ENCODE measurements at places on chromosomes 16 and 17. TPM values are rescaled to one million over a fixed set of nuclear protein-coding genes. Genes with fewer than 3 reads are reported as not detected.

DNA sequence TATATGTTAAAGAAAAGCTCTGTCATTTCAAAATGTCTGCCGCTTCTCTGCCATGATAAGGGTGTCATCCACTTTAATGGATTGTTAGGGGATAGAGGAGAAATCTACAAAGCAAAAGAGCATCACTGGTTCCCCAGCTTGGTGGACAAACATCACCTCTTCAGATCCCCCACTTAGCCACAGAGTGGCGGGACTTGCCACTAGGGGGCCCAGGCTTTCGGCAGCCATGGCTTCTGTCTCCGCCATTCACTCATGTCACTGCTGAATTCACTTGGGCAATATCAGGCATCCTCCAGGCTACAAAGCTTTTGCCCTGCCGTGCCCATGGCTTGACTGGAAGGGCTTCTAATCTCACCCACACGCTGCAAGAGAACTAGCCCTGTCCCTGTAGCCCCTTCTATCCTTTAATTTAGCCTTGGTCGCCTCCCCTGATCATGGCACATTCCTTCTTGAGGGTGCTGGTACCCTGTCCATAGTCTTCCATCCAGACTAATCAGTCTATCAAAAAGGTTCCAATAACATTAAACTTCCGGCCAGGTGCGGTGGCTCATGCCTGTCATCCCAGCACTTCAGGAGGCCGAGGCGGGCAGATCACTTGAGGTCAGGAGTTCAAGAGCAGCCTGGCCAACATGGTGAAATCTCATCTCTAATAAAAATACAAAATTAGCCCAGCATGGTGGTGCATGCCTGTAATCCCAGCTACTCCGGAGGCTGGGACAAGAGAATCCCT is 34.7 kb downstream of the SBK1 start:
- peak; percentile 59 for DNase-seq

DNA sequence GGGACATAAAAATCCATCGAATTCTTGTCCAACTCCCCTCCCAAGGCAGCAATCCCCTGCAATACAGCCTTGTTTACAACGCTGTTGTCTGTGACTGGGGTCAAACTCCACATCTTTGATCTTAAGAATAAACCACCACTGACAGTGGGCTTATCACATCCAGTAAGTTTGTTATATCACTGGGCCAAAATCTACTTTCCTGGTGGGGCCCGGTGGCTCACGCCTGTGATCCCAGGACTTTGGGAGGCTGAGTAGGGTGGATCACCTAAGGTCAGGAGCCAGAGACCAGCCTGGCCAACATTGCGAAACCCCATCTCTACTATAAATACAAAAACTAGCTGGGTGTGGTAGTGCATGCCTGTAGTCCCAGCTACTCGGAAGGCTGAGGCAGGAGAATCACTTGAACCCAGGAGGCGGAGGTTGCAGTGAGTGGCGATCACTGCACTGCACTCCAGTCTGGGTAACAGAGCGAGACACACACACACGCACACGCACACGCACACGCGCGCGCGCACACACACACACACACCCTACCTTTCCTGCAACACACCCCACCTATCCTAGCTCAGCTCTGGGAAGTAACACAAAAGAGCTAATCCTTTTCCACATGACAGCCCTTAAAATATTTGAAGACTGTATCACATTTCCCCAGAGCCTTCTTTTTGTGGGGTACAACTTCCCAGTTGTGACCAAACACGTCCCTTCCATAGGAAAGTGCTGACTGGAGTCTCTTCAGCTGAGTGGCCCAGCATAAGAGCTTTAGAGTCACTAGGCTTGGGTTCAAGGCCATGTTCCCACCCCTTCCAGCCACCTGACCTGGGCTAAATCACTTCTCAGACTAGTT is 20.9 kb upstream of the ABCC1 start:
- no peak for DNase-seq

GRCh38 chr17:29619251-29619650 is 3.5 kb downstream of the CORO6 start:
- no peak for DNase-seq

DNA sequence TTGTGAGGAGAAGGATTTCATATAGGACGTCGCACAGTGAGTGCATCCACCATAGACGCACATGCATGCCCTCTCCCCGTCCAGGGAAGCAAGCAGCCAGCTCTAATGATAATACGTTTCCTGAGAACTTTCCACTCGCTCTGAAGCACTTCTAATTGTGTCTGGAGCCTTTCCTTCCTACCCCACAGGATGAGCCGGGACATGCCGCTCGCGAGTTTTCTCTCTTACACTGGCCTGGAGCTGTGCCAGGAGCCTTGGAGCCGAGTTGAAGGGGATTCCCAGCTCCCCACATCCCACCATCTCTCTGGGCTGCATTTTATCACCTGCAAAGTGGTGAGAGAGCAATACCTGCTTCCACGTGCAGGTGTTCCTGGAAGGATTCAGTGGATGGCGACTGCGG is 368.1 kb downstream of the C16orf95 start:
- DNase-seq, result no peak

DNA sequence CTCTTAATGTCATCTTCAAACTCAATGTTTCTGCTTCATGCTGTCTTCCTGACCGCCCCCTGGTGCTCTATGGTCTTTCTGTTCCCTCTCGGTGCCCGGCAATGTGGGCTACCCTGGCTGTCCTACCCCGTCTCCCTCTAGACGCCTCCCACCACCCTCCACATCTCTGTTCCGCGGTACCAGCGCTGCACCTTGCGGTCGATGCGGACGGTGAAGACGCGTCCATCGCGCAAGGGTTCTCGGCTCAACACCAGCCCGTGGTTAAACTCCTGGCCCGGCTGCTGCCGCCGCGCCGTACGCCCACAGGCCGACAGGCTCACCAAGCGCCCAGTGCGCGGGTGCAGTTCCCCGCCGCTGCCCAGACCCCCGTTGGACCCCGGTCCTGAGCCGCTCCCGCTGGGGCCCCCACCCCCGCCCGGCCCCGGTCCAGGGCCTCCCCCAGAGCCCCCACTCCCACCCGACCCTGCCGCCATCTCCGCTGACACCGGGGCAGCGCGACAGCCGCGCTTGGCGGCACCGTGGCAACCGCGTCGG is at the start of gene NEURL4:
Gene NEURL4, minus strand, starts transcription at position 496 of the 534 bp plus-strand sequence. Its CDS starts 23 bp downstream, at position 473.
- DNase-seq, result peak; percentile 35

DNA sequence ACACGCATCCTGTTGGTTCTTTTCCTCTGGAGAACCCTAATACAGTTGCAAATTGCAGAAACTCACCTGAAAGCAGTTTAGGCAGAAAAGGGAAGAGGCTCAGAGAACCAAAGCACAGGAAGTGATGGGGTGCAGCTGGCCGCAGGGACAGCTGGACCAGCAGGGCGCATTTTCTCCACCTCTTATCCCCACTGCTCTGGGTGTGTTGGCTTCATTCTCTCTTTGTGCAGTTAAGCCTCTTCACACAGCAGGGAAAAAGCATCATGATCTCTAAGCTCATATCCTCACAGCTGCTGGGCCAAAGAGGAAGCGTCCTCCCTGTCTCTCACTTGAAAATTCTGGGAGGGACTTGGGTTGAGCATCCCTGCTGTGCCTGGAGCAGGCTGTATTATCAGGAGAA is 20.0 kb upstream of the LRRC75A start:
- DNase-seq, result no peak

Gene MYOCD
- not detected for total RNA-seq

Gene KIF2B
- not detected for total RNA-seq
